ENCODE measurements at places on chromosomes 12 and 14. TPM values are rescaled to one million over a fixed set of nuclear protein-coding genes. Genes with fewer than 3 reads are reported as not detected.

Gene KRT74
- not detected for polyA plus RNA-seq

Gene TRIM9
- polyA plus RNA-seq: 0.24 TPM

Gene FGD6
- polyA plus RNA-seq: 2.0 TPM

Gene MUCL1
- polyA plus RNA-seq: not detected

Gene KLRK1
- not detected for polyA plus RNA-seq

Gene IAPP
- not detected for polyA plus RNA-seq

Gene BMAL2
- 11.0 TPM for polyA plus RNA-seq

Gene PRPH
- polyA plus RNA-seq: not detected

Gene CHGA
- polyA plus RNA-seq: not detected

Gene GYS2
- polyA plus RNA-seq: not detected

Gene RNASE7
- not detected for polyA plus RNA-seq

Gene KERA
- not detected for polyA plus RNA-seq

Gene PIWIL1
- polyA plus RNA-seq: not detected

Gene STK38L
- polyA plus RNA-seq: 4.1 TPM

Gene NYNRIN
- 5.3 TPM for polyA plus RNA-seq

Gene TIGAR
- 13.7 TPM for polyA plus RNA-seq

Gene KRT7
- polyA plus RNA-seq: 1.4 TPM

Gene RNF212B
- not detected for polyA plus RNA-seq

Gene KLRC2
- polyA plus RNA-seq: not detected

Gene ACSM4
- not detected for polyA plus RNA-seq

Gene TEX22
- 0.11 TPM for polyA plus RNA-seq

Gene MANSC4
- not detected for polyA plus RNA-seq

Gene IRAK3
- 0.34 TPM for polyA plus RNA-seq

Gene OASL
- not detected for polyA plus RNA-seq

Gene HNRNPA1
- polyA plus RNA-seq: 631 TPM
